ENCODE measurements at places on chromosomes 16 and 17. TPM values are rescaled to one million over a fixed set of nuclear protein-coding genes. Genes with fewer than 3 reads are reported as not detected.

Gene NAE1
- 110 TPM for total RNA-seq

Gene BTBD17
- total RNA-seq: 5.3 TPM

Gene PSME3IP1
- total RNA-seq: 142 TPM

Gene NAGS
- total RNA-seq: 0.41 TPM

Gene ZPBP2
- total RNA-seq: not detected

Gene ARL17B
- 20.0 TPM for total RNA-seq

Gene PLLP
- 1.6 TPM for total RNA-seq

Data from frontal cortex (tissue), 4 donors.